Type B pancreatic cell (in vitro differentiated cells): ENCODE measurements at places on chromosomes 3 and 15.
A peak's percentile ranks its signal among the peaks of the same experiment; 100 is the strongest.

GRCh38 chr3:101042996-101043686, 49.9 kb upstream of the ABI3BP start:
- DNase-seq, result no peak

DNA sequence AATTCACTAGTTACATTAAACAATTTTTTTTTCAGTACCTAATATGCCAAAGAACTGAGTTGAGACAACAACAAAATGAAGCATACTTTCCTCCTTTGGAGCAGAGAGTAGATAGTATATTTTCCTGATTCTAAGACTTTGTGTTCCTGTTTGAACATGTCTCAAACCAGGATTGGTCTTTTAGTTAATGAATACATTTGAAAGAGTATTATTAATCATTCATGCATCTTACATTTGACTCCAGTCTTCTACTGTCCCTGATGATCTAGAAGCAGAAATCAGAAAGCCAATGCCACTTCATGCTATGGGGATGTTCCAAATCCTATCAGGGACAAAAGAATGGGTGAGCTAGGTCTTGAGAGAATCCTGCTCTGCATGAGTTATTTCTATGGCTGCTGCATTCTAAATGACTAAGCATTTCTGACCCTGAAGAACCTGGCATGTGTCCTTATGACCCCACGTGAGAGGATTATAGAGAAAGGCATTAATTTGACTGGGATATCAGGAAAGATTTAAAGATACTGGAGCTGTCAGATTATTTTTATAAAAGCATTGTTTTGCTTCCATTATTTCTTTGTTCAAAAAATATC, 32.9 kb upstream of the MBNL1 start:
- no peak for DNase-seq

DNA sequence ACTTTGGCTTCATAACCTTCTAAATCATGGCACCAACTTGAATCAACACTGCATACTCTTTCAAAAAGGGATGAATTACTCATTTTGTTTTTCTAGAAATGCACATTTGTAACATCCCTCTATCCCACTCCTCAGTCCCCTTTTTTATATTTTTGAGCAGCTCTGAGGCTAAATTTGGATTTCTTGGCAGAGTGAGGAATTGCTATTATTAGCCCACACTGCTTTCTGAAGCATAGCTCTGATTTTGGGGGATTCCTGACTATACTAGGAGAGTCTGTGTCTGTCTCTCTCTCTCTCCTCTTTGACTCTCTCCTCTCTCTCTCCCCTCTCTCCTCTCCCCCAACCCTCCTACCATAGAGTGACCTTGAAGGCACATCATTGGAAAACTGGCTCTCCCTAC, 76.6 kb downstream of the RBPMS2 start:
- DNase-seq, result no peak

DNA sequence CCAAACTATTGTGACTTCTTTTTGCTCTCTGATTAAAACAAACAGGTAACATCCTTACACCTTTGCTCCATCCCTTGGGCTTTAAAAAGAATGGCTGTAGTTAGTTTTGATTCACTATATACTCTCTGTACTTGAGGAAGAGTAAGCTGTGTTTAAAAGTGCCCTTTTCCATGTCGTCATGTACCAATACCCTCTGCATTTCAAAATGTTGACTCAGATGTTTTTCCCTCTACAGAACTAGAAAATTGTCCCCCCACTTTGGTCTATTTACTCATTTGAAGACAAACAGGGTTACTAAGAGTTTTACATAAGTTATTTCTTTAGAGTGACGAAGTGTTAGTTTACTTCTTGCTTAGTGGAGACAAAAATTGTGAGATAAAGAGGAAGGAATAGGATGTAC, 62.7 kb downstream of the TASOR start:
- no peak for DNase-seq

GRCh38 chr15:71207141-71207540, 91.9 kb downstream of the THSD4 start:
- DNase-seq, result no peak

DNA sequence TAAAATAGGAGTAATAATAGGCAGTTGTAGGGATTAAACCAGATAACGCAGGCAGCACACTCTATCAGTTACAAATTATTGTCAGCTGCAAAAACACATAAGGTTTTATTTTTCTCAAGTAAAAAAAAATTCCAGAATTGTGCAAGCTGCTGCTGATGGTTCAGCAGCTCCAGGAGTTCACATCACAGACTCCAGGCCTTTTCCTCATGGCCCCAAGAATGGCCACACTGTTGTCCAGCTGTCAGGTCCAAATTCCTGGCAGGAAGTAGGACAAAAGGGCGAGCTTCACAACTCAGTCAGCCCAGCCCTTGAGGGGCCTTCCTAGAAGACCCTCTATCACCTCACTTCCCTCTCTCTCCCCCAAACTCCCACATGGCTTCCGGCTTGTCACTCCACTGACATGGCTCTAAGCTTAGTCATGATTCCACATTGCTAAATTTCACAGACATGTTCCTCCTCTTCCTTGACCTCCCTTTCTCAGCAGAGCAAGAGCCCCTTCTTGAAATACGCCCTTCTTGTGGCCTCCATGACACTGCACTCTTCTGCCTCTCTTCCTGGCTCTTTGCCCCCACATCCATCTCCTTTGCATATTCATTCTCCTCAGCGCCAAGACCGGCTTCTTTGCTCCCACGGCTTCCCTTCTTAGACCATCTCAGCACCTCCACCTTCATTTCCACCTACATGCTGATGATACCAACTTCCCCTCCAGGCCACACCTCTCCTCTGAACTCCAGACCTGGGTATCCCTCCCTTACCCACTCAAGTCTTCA, 27.4 kb upstream of the FAM174B start:
- DNase-seq, result no peak

- DNase-seq, result no peak
These were observed 477.1 kb upstream of the KCNMB2 start for GRCh38 chr3:178059119-178059518.

- no peak for DNase-seq
These were observed 21.8 kb upstream of the RBP1 start for GRCh38 chr3:139561255-139561817.

DNA sequence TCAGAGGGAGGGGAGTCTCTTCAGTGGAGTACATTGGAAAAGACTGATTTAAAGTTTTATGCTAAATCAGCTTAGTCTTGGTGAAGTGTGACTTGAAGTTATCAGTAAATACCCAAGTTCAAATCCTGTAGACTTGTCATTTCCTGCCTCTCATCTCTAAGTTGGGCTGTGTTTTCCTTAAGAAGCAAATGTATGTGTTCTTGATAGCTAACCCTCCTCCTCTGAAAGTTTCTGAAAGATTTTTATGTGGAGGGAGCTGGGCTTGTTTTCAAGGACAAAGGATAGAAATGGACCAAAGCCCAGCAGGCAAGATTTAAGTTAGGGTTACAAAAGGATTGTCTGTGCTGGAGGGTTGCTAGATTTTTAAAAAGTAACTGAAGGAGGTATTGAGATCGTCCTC, 4.2 kb downstream of the MAPKBP1 start:
- no peak for DNase-seq

GRCh38 chr3:32438596-32439344, 47.1 kb downstream of the CMTM7 start:
- DNase-seq, result peak; percentile 20

DNA sequence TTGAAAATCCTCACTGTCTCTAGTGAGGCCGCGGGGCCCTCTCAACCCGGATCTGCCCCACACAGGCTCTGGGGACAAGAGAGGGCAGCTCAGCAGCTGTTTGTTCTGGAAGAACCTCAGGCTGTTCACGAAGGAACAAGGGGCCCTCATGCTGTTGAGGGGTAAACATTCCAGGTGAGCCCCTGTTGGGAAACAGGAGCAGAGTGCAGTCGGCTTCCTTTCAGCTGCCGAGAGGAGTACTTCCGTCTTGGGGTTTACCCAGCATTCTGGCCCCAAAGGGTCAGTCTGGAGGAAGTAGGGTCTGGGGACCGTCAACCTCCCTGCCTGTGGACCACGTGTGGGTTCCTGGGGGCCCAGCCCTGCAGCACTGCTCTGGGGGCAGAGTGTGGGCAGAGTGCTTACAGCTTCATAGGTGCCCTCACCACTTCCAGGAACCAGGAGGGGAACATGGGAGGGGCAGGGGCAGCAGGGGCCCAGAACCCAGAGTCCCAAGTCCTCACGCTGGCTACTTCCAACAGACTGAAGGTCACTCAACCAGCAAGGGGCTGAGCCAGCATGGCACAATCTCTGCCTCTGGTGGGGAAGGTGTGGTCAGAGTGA, 49.2 kb upstream of the CTSH start:
- DNase-seq, result no peak

DNA sequence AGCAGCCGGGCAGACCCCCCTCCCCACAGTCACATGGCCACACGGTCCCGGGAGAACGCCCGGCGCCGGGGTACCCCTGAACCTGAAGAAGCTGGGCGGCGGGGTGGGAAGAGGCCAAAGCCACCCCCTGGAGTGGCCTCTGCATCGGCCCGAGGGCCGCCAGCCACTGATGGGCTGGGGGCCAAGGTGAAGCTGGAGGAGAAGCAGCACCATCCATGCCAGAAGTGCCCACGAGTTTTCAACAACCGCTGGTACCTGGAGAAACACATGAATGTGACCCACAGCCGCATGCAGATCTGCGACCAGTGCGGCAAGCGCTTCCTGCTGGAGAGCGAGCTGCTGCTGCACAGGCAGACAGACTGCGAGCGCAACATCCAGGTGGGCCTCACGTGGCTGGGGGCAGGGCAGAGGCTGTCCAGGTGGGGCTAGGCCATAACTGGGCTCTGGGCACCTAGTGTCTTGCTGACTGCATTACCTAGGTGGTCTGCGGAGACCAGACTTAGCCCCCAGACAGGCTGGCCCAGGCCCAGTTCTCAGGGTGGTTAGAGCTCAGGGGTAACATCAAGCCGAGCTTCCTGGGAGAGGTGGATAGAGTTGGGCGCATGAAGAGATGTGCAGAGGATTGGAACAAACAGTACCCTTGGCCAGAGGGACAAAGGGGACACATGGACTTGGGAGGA, 6.1 kb downstream of the ZBTB47 start:
- DNase-seq, result no peak

- no peak for DNase-seq
These were observed 63.6 kb downstream of the NIPA2 start for GRCh38 chr15:22902046-22902445.

- no peak for DNase-seq
These were observed 33.4 kb downstream of the FRMD4B start for GRCh38 chr3:69352305-69353087.

DNA sequence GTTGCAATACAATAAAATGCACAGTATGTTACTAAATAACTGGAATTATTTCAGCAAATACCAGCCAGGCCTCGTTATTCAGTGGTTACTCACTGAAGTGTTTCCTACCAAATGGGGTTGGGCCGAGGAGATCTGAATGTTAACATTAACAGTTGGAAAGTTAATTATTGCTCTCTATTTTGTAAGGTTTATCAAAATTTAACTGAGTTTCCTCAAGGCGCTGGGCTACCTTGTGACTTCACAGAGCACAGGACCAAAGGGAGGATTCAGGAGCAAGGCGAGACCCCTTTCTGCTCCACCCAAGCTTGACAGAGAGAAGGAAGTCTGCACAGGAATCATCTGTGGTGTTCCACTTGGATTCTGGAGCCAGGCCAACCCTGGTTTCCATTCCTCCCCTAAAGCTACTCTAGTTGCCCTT, 21.6 kb downstream of the ADAMTS9 start:
- no peak for DNase-seq

GRCh38 chr15:29573197-29573838, 248.9 kb downstream of the TJP1 start:
- DNase-seq, result no peak

GRCh38 chr3:184543256-184543655, 18.3 kb upstream of the EPHB3 start:
- DNase-seq, result peak; percentile 43

DNA sequence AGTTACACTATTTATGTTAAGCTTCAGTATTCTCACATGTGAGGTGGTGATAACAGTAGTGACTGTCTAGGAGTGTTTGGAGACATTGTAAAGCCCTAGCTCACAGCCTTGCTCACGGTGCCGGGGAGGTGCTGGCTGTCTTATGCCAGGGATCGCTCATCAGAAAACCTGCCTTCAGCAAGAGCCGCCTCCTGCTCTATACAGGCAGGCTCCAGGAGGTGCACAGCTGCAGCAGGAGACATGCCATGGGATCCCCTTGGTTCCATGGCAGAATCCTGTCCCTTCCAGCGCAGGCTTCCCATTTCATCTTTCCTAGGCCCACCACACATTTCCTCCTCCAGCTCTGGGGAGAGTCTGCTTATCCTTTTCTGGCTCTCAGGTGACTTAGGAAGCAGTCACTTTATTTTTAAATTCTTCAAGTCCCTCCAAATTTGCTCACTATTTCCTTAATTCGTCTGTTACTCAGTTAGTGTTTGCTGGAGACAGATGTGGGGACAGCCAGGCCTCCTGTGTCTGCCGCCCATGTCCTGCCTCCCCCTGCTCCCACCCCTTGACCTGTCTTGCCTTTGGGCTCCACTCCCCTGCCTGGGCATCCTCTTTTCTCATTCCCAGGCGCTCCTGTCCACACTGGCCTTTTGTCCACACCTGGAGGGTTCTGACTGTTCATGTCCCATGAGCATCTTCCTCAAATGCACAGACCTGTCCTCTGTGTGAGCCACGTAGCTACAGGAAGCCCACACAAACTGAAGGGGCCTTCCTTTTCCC, 31.7 kb downstream of the SLCO2A1 start:
- DNase-seq, result no peak

- DNase-seq, result no peak
These were observed 124.4 kb upstream of the FOXB1 start for GRCh38 chr15:59879506-59880265.

GRCh38 chr15:53658255-53658654, 101.2 kb downstream of the WDR72 start:
- DNase-seq, result no peak

DNA sequence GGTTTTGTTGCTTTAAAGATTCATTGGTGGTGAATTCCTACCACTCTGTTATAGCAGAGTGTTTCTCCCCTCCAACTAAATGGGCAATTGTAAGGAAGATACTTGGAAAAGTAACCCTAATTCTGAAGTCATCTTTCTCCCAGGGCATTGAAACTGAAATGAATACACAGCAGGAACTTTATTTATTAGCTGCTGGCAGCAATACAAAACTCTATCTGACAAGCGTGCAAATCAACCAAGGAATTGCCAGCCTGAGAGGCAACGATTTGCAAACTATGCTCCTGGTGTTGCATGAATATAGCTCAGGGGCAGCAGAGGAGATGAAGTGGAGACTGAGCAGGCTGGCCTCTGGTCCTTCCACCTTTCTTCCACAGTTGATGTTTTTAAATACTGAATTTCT, 48.9 kb downstream of the CD200R1 start:
- no peak for DNase-seq

DNA sequence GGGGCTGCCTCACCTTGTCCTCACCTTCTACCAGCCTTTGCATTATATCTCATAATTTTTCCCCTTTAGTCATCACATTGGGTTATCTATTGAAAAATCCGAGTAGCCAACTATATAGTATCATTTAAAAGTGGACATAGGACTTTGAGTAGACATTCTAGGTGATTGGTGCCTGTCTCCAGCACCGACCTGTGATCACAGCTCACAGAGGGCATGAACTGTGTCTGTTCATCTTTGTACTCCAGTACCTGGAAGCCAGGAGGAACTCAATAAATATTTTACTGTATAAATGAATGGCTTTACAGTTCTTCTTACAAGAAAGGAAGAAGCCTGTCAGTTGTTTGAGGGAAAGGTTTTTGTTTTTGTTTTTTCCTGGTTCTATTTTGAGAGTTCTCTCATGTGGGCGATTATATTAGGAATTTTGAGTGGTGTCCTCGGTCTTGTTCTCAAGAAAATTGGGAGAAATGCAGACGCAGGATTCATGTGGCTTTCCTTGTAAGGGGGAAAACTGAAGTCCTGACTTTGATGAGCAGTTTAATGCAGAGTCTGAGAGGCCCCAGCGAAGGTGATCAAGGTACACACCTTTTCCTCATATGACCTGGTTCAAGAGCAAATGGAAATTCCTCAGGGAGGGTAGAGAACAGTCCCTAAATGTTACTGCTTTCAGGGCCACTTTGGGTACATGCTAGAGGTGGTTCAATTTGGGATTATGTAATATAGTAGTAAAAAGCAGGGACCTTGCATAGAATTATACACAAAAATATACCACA, 46.1 kb downstream of the CMTM8 start:
- DNase-seq, result no peak
